GM23248 (cell line): ENCODE measurements at places on chromosomes 4 and X. TPM values are rescaled to one million over a fixed set of nuclear protein-coding genes. Genes with fewer than 3 reads are reported as not detected.

Gene PLAC1
- polyA plus RNA-seq: not detected in 2 replicates

Gene PNMA6F
- polyA plus RNA-seq: not detected in 2 replicates

Gene VCX3B
- polyA plus RNA-seq: not detected in 2 replicates

Gene TKTL2
- polyA plus RNA-seq: not detected in 2 replicates

Gene UGT2B15
- not detected in 2 replicates for polyA plus RNA-seq

Gene F8A3
- polyA plus RNA-seq: 0.14 and 0.16 TPM in 2 replicates

DNA sequence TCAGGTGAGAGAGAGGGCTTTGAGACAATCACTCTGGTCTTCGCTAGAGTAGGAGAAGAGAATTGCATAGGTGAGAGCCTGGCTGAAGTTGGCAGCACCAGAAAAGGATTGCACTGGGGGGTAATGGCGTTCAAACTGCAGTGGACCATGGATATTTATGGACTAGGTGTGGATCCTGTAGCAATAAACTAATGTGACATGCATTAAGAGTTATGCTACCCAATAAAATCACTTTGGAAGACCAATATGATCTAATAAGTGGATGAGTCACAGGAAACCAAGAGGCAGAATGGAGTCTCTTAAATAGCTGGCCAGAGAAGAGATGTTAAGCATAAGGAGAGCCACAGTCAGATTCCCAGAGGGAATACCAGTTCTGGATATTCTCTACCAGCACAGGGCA, 259.8 kb downstream of the FBXO8 start:
- no peaks in the 10 kb centered on the region for H3K4me1 ChIP-seq
- H3K27me3 ChIP-seq: no peaks in the 10 kb centered on the region
- DNase-seq: peak; percentile 46
- no peaks in the 10 kb centered on the region for H3K36me3 ChIP-seq

- no peaks in the 10 kb centered on the region for H3K4me1 ChIP-seq
- peak; percentile 8 for DNase-seq
- no peaks in the 10 kb centered on the region for H3K36me3 ChIP-seq
- no peak overlapping the region for H3K27ac ChIP-seq
- H3K4me3 ChIP-seq: no peak overlapping the region
Observed at GRCh38 chrX:9555354-9555753, 90.5 kb downstream of the TBL1X start.

DNA sequence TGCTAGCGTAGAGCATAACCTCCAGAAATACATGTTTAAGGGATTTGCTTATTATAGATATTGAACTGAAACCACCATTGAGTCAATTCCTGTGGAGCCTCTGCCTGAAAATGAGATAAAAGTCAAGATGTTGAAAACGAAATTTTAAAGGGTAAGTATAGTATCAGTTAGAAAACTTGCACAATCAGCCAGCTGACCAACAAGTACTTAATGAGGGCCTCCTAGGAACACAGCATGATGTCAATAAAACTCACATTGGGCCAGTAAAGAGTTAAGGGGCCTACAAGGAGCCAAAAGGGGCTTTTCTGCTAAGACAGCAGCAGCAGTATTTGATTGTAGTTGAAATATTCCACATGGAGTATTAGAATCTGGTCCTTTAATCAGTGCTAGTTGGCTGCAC, 314.1 kb upstream of the PPARGC1A start:
- H3K27ac ChIP-seq: no peak overlapping the region
- no peak for DNase-seq
- H3K36me3 ChIP-seq: no peaks in the 10 kb centered on the region
- H3K27me3 ChIP-seq: no peaks in the 10 kb centered on the region

- H3K27me3 ChIP-seq: no peaks in the 10 kb centered on the region
- H3K27ac ChIP-seq: peak overlapping the region; percentile 53; the same call in 1 of the 2 replicates
- peak; percentile 79 for DNase-seq
Observed at GRCh38 chr4:86497980-86498862, 95.9 kb upstream of the PTPN13 start.

DNA sequence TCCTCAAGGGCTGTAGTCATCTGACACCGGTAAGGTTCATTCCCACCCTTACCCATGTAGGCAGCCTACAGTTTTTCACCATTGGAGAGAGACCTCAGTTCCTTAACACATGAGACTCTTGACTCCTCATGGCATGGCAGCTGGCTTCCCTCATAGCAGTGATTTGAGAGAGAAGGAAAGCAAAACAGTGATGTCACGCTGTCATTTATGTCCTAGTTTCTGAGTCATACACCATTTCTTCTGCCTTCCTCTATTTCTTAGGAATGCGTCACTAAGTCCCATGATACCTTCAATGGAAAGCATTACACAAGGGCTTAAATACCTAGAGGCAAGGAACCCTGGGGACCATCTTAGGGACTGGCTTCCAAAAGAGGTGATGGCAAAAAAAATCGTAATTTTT, 226.1 kb downstream of the SPCS3 start:
- H3K27ac ChIP-seq: no peak overlapping the region
- H3K27me3 ChIP-seq: no peaks in the 10 kb centered on the region
- H3K36me3 ChIP-seq: no peaks in the 10 kb centered on the region

- H3K4me3 ChIP-seq: no peak overlapping the region
- H3K4me1 ChIP-seq: peaks cover 14% of the 10 kb centered on the region
- no peaks in the 10 kb centered on the region for H3K27me3 ChIP-seq
- H3K27ac ChIP-seq: no peak overlapping the region
Observed at GRCh38 chr4:777520-778262, 48.2 kb downstream of the CPLX1 start.

DNA sequence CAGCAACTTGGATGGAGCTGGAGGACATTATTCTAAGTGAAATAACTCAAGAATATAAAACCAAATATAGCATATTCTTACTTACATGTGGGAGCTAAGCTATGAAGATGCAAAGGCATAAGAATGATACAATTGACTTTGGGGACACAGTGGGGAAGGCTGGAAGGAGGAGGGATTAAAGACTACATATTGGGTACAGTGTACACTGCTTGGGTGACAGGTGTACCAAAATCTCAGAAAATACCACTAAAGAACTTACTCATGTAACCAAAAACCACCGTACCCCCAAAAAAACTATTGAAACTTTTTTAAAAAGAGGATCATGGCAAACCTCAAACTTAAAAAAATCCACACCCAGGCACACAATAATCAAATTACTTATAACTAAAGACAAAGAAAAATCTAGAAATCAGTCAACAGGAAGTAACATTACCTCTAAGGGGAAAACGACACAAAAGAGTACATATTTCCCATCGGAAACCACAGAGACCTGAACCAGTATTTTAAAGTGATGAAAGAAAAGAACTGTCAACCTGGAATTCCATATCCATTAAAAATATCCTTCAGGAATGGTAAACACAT, 241.8 kb downstream of the PRDM5 start:
- H3K27ac ChIP-seq: no peak overlapping the region
- no peaks in the 10 kb centered on the region for H3K36me3 ChIP-seq
- H3K4me1 ChIP-seq: peaks cover 12% of the 10 kb centered on the region; the same call in 1 of the 2 replicates
- no peak for DNase-seq
- no peak overlapping the region for H3K4me3 ChIP-seq

DNA sequence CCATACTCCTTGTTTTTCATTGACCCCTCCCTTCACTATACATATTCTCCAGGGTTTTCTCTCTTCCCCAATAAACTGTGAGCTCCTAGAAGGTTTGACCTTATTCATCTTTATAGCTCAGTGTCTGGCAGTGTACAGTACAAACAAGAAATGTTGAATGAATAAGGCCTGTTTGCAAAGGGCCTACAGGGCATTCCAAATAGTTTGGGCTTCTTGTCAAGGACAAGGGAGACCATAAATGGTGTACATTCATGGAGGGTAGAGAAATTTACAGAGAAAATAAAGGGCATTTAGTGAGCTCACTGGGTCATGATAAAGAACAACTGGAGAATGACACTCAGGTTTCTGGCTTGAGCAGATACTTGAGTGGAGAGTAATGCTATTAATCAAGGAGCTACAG, 47.5 kb upstream of the EIF1AX start:
- DNase-seq: no peak
- H3K36me3 ChIP-seq: peaks cover 12% of the 10 kb centered on the region; the same call in 1 of the 2 replicates
- H3K4me1 ChIP-seq: 0 out of 2 replicates have a peak, but pooled peaks cover 10% of the 10 kb centered on the region
- H3K27ac ChIP-seq: no peak overlapping the region
- no peaks in the 10 kb centered on the region for H3K27me3 ChIP-seq
- no peak overlapping the region for H3K4me3 ChIP-seq

- no peaks in the 10 kb centered on the region for H3K36me3 ChIP-seq
- no peak overlapping the region for H3K27ac ChIP-seq
- no peak for DNase-seq
Observed at GRCh38 chr4:52843958-52844357, 18.2 kb upstream of the RASL11B start.

- 0 out of 2 replicates have a peak overlapping the region, but pooled peaks have one; percentile 21 for H3K4me3 ChIP-seq
- DNase-seq: peak; percentile 80
- peaks cover 46% of the 10 kb centered on the region for H3K4me1 ChIP-seq
- peak overlapping the region; percentile 94 for H3K27ac ChIP-seq
- no peaks in the 10 kb centered on the region for H3K36me3 ChIP-seq
Observed at GRCh38 chr4:175412161-175412560, 399.9 kb downstream of the GPM6A start.

- no peak overlapping the region for H3K4me3 ChIP-seq
- no peaks in the 10 kb centered on the region for H3K36me3 ChIP-seq
- H3K4me1 ChIP-seq: no peaks in the 10 kb centered on the region; the same call in 1 of the 2 replicates
- H3K27me3 ChIP-seq: no peaks in the 10 kb centered on the region
- no peak overlapping the region for H3K27ac ChIP-seq
Observed at GRCh38 chr4:25117274-25117673, 43.0 kb downstream of the SEPSECS start.

DNA sequence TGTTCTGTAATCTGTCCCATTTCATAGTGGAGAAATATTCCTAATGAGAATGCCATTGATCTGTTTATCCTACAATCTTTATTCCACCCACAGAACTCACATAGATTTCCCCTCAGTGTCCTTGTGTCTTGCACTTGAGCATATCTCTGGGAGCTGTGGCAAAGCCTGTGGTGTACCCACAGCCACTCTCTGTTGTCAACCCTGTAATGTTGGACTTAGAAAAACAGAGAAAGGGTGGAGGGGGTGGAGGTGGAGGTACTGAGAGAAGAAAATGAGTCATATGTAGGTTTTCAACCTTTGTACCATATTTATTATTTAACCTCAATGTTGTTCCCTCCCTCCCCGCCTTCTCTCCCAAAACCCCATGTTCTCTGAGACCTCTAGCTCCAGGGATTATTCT, 46.9 kb upstream of the TLL1 start:
- H3K4me3 ChIP-seq: no peak overlapping the region
- H3K27me3 ChIP-seq: no peaks in the 10 kb centered on the region
- no peaks in the 10 kb centered on the region for H3K4me1 ChIP-seq
- no peak overlapping the region for H3K27ac ChIP-seq
- no peaks in the 10 kb centered on the region for H3K36me3 ChIP-seq
- no peak for DNase-seq

DNA sequence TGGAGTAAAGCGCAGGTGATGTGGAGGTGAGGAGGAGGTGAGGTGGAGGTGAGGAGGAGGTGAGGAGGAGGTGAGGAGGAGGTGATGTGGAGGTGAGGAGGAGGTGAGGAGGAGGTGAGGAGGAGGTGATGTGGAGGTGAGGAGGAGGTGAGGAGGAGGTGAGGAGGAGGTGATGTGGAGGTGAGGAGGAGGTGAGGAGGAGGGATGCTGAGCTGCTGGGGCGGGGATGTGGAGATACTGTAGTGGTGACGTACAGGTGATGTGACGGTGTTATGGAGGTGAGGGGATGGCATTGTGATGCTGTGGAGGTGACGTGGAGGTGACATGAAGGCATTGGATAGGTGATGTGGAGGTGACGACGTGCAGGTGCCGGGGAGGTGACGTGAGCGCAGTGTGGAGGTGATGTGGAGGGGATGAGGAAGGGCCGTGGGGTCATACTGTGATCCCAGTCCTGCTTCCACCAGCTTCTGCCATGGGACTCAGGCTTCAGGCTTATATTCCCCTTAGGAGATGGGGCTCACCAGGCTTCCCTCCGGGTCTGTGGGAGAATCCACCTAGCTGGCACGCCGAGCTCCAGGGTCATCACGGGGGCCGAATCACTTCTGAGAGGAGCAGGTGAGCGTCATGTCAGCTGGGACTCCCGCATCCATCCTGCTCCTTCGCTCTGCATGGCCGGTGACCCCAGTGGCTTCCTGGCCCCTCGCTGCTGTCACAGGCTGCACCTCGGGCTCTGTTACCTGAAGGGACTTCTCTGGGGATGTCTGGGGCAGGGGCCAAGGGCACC, 47.9 kb upstream of the GRPEL1 start:
- H3K4me3 ChIP-seq: no peak overlapping the region
- no peak overlapping the region for H3K27ac ChIP-seq
- no peaks in the 10 kb centered on the region for H3K36me3 ChIP-seq

DNA sequence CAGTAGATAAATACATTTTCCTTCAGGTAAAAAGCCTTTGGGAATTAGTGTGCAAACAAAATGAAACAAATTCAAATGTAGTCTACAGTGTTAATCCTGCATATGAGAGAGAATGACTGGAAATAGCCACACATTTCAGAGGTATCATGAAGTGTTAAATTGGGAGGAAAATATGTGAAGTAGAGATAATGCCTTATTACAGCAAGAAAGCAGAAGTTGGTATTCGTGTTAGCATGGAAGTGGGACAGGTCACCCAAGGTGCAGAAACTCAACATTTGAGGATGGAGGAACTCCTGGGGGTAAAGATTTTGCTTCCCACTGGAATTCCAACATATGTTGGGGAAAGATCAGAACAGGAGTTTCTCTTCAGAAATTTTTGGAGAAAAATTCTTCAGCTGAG, 51.3 kb downstream of the EMCN start:
- no peak overlapping the region for H3K4me3 ChIP-seq
- no peak overlapping the region for H3K27ac ChIP-seq
- H3K4me1 ChIP-seq: no peaks in the 10 kb centered on the region
- no peaks in the 10 kb centered on the region for H3K36me3 ChIP-seq

- no peaks in the 10 kb centered on the region for H3K4me1 ChIP-seq
- H3K4me3 ChIP-seq: no peak overlapping the region
- no peaks in the 10 kb centered on the region for H3K36me3 ChIP-seq
- H3K27me3 ChIP-seq: no peaks in the 10 kb centered on the region
Observed at GRCh38 chr4:17260166-17260907, 251.6 kb downstream of the QDPR start.

GRCh38 chr4:128961405-128961804, 131.9 kb downstream of the SCLT1 start:
- H3K27me3 ChIP-seq: no peaks in the 10 kb centered on the region
- no peaks in the 10 kb centered on the region for H3K4me1 ChIP-seq
- no peak overlapping the region for H3K4me3 ChIP-seq
- no peak for DNase-seq

GRCh38 chr4:1903035-1903434, 31.8 kb downstream of the NSD2 start:
- DNase-seq: no peak
- no peak overlapping the region for H3K27ac ChIP-seq
- H3K36me3 ChIP-seq: peaks cover 8% of the 10 kb centered on the region; the same call in 1 of the 2 replicates
- no peak overlapping the region for H3K4me3 ChIP-seq
- no peaks in the 10 kb centered on the region for H3K4me1 ChIP-seq

GRCh38 chr4:125741825-125742452, 427.2 kb downstream of the FAT4 start:
- no peaks in the 10 kb centered on the region for H3K36me3 ChIP-seq
- H3K27ac ChIP-seq: no peak overlapping the region

GRCh38 chrX:29295987-29296680, 708.9 kb downstream of the IL1RAPL1 start:
- H3K36me3 ChIP-seq: no peaks in the 10 kb centered on the region
- no peaks in the 10 kb centered on the region for H3K4me1 ChIP-seq
- no peak overlapping the region for H3K27ac ChIP-seq
- H3K27me3 ChIP-seq: no peaks in the 10 kb centered on the region
- peak; percentile 5 for DNase-seq
- H3K4me3 ChIP-seq: no peak overlapping the region
